Adipocyte (in vitro differentiated cells): ENCODE measurements at places on chromosomes 2 and 18.

GRCh38 chr2:69013142-69013839 is at the start of gene ANTXR1:
TSS of gene ANTXR1 (plus strand) at chr2:69013179. CDS start at chr2:69013500, 321 bp downstream.
- DNase-seq: peak; percentile 92

- no peak for DNase-seq
Measured at GRCh38 chr2:161112908-161113307, 47.3 kb upstream of the TANK start.

- no peak for DNase-seq
Measured at GRCh38 chr2:75375646-75376582, 176.6 kb upstream of the TACR1 start.

DNA sequence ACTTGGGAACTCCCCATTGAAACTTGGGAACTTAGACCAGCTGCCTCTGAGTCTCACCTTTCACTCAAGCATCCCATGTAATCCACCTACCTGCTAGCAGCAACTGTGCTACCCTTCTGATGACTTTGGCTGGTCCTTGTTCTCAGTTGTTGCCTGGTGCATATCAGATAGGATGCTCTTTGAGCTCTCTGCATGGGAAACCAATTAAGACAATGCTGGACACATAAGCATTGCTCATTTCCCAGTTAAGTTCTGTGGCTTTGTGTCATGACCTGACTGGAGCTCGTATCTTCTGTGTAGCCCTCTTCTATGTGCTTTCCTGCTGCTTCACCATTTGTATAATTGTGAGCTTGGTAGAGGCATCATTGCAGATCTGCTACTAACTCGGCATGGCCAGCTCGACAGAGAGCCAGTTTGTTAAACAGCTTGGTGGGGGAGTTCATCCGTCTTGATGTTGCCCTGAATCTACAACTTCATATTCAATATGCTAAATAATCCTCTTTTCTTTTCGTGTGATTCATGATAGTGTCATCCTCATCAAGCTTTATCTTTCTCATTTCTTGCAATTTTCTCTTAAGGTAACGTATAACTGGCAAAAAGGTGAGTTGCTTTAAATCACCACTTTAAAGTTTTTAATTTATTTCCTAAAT is 447.5 kb upstream of the SLC14A2 start:
- DNase-seq: no peak

- DNase-seq: no peak
Measured at GRCh38 chr2:162067596-162067995, 6.4 kb downstream of the DPP4 start.

DNA sequence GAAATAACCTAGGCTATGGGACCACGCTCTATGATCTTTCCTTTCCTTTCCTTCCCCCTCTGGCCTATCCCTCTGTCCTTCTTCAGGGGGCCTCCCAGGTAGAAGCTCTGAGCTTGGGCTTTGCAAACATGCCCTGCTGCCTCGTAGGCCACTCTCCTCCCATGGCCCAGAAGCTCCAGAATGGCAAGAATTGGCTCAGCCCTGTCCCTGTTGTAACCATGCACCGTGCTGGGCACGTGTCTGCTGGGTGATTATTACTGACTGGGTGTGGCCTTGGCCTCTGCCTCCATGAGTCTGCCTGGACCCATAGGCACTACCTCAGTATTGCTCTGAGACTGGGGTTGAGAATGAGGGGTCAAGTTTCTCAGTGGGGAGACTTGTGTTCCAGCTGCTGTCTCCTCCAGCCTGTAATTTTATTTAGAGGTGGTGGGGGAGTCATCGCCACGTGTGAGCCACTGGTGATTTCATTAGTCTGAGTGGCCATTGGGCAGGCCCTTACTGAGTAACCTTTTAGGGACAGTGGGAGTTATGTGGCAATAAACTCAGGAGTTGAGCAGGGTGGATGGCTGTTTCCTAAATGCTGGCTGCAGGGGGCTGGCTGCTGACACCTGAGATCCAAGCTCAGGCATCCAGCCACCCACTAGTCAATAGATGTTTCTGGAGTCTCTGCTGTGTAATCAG is 157.9 kb downstream of the CLIP4 start:
- no peak for DNase-seq

GRCh38 chr2:55063713-55064323 is 13.6 kb upstream of the RTN4 start:
- no peak for DNase-seq

DNA sequence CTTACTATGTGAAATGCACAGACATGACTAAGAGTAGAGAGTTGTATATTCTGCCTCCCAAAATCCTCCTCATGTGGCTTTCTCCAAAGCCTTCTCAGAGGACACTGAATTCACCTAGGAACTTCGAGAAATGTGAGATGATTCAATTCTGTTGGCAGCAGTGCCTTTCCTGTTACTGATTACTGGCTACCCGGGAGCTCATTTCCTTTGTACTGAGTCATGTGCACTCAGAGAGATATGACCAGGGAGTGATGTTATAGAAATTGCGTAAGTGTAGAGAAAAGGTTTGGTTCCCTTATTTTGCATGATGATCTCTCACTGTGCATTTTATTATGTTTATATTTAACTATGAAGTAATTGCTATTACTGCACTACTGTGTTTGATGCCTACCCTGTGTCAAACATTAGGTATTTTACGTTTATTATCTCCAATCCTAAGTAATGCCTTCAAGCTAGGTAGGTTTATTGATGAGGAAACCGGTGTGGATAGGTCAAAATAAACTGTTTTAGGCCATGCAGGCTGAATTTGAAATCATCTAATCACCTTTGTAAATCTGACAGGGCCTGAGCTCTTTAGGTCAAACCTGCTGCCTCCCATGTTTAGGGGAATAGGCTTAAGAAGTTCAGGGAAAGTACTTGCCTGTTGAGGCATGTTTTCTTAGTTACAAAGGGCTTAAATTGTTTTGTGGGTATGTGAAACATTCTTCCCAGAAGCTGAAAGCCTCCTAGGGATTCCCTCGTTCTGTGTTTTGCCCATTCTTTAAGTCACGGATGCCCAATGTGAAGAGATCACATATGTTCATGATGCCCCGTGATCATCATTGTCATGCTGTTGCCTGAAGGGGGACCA is 86.8 kb downstream of the FMNL2 start:
- DNase-seq: peak; percentile 93

DNA sequence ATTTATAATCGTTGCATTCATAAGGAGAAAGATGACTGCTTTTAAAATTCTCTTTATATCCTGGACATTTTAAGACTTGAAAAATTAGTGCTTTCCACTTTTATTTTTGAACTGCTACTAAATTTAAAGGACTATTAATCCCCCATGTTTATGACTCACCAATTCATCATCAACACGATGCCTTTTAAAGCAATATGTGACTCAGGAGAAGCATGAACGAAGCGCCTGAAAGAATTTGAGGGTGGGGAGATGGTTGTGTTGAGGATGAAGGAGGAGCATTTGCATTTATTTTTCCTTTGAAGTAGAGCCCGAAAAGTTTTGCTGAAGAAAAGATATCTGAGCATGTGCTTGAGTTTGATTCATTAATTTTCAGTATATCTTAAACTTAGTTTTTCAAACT is 192.2 kb upstream of the LRRTM1 start:
- DNase-seq: peak; percentile 21

DNA sequence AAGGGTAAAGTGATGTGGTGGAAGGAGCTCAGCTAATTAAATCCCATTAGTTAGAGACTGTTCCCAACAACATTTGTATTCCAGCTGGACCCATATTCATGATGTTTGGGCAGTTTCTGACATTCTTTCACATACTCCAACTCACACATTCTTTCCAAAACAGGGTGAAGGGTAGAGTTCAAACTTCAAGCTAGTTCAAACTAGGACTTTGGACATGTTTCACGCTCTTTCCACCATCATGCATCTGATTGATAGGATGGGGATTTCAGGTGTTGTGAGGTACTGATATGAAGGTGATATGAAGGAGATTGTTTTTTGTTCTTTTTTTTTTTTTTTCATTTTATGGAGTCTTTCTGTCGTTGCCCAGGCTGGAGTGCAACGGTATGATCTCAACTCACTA is 197.1 kb upstream of the LHCGR start:
- DNase-seq: no peak

GRCh38 chr2:125652280-125652679 is 1003.7 kb upstream of the GYPC start:
- no peak for DNase-seq

GRCh38 chr2:11977766-11978524 is 231.5 kb downstream of the LPIN1 start:
- DNase-seq: no peak

DNA sequence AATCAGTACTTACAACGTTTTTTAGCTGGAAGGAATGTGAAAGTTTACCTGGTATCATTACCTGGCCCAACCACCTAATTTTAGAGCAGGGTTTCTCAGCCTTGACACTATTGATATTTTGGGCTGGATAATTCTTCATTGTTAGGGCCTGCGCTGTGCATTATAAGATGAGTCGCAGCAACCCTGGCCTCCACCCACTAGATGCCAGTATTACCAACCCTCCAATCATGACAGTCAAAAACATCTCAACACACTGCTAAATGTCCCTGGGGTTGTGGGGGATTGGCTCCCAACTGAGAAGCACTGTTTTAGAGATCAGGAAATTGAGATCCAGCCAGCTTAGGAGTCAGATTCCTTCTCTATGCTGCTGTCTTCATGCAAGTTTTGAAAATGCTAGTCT is 265.3 kb upstream of the TCF4 start:
- no peak for DNase-seq
